WTC11 (cell line): ENCODE measurements at places on chromosomes 7 and 10. TPM values are rescaled to one million over a fixed set of nuclear protein-coding genes. Genes with fewer than 3 reads are reported as not detected.

MBL2 gene
- not detected in 3 replicates for total RNA-seq

DNA sequence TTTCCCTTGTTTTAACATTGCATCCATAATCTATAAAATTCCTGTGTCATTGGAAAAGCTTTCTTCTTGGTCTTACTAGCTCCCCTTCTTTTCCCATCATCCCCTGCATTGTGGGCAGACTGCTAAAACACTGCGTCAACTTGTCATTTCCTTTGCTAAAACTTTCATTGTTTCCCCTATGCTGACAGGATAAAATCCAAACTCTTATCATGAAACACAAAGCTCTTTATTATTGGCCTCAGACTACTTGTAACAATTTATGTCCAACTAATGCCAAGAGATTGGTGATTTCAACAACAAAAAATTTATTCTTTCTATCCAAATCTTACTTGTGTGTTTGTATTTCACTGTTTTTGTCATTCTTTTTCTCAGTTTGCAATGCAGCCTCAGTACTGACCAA is 339.1 kb downstream of the HGF start:
- peaks cover 14% of the 10 kb centered on the region for H3K4me1 ChIP-seq
- H3K4me3 ChIP-seq: no peak overlapping the region
- H3K27ac ChIP-seq: no peak overlapping the region
- H3K27me3 ChIP-seq: no peaks in the 10 kb centered on the region; the same call in 1 of the 2 replicates
- no peak for DNase-seq

DNA sequence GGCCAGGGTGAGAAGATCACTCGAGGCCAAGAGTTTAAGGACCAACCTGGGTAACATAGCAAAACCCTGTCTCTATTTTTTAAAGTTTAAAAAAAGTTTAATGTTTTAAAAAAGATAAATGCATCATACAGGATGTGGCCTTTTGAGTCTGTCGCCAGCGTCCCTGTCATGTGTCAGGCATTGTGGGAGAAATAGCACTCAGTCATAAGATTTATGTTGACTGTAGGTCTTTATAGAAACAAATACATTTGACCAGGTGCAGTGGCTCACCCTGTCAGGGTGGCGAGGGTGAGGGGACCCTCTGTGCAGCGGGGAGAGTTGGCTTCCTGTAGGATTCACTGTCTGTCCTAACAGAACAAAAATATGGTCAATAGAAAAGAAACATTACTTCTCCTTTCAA is 63.5 kb upstream of the SH2B2 start:
- no peak for DNase-seq
- peaks cover 4% of the 10 kb centered on the region for H3K36me3 ChIP-seq
- H3K4me3 ChIP-seq: no peak overlapping the region
- no peaks in the 10 kb centered on the region for H3K4me1 ChIP-seq

DNA sequence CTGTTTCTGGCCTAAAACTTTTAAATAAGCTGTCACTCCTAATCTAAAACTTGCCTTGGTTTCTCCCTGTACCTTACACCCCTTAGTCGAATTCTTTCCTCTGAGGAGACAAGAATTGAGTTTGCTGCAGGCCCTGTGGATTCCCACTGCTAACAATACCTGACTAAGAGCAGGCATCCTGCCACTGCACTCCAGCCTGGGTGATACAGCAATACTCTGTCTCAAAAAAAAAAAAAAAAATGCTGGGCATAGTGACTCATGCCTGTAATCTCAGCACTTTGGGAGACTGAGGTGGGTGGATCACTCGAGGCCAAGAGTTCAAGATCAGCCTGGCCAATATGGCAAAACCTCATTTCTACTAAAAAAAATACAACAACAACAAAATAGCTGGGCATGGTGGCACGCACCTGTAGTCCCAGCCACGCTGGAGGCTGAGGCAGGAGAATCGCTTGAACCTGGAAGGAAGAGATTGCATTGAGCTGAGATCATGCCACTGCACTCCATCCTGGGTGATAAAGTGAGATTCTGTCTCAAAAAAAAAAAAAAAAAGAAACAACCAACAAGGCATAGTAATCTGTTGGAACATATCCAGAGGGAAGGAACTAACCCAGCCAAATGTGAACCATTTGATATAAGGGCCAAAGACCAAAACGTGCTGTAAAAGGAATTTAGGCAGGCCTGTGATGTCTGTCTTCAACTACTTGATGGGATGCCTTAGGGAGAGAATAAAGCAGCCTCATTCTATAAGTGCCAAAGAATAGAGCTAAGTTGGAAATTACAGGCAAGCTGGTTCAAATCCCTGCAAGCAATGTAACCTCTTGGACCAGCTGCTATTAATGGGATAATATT is 732.7 kb upstream of the AUTS2 start:
- H3K36me3 ChIP-seq: no peaks in the 10 kb centered on the region
- peak overlapping the region; percentile 83 for H3K27ac ChIP-seq
- H3K4me3 ChIP-seq: no peak overlapping the region
- DNase-seq: no peak
- H3K4me1 ChIP-seq: peaks cover 30% of the 10 kb centered on the region

- peaks cover 10% of the 10 kb centered on the region for H3K36me3 ChIP-seq
- no peaks in the 10 kb centered on the region for H3K4me1 ChIP-seq
- DNase-seq: peak; percentile 72
- no peaks in the 10 kb centered on the region for H3K27me3 ChIP-seq
These were observed 42.3 kb downstream of the NOC3L start for GRCh38 chr10:94320285-94320914.
